GM23248 (cell line): ENCODE measurements at places on chromosomes 6 and 20.

- peak; percentile 84 for DNase-seq
Observed at GRCh38 chr6:12233693-12234571, 56.2 kb upstream of the EDN1 start.

GRCh38 chr6:12709116-12709515 is 7.5 kb upstream of the PHACTR1 start:
- peak; percentile 81 for DNase-seq

DNA sequence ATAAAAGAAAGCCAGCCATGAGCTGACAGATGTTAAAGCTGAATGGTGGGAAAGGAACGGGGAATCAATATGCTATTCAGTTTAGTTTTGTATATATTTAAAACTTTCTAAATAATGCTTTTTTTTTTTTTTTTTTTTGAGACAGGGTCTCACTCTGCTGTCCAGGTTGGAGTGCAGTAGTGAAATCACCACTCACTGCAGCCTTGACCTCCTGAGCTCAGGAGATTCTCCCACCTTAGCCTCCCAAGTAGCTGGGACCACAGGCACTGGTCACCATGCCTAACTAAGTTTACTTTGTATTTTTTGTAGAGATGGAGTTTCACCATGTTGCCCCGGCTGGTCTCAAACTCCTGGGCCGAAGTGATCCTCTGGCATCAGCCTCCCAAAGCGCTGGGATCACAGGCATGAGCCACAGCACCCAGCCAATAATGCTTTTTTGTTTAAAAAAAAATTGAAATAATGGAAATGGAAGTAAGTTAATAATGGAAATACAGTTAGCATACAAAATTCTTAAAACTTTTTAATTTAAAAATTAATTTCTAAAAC is 19.1 kb downstream of the EPB41L2 start:
- no peak for DNase-seq

DNA sequence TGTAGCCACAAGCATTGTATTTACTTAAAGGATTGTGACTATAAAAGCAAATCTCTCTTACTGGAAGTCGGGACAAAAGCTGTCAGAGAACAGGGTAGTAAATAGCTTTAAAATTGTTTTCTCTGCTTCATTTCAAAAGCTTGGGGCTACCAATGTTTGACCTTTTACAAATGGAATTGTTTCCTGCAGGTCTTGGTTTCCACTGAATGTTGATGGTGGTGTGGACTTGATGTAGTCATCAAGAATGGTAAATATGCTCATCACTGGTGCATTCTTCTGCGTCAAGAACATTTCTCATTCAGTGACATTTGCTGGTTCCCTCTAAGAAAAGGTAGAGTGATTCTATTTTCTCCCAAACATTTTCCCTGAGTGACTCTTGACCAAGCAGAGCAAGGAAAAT is 435.4 kb upstream of the KHDRBS2 start:
- no peak for DNase-seq

DNA sequence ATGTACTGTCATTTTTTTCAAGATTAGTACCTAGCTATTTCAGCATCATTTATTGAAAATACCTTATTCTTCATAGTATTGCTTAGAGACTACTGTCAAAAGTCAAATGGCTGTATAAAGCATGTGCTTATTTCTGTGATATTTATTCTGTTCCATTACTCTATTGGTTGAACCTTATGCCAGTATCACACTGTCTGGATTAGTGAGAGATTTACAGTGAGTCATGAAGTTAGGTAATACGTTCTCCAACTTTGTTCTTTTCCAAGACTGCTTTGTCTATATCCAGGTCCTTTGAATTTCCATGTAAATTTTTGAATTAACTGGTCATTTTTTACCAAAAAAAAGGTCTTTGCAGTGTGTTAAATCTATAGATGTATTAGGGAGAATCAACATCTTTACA is 18.6 kb upstream of the RNF217 start:
- DNase-seq, result peak; percentile 15

- DNase-seq, result no peak
Observed at GRCh38 chr6:169024047-169024660, 229.5 kb downstream of the THBS2 start.

DNA sequence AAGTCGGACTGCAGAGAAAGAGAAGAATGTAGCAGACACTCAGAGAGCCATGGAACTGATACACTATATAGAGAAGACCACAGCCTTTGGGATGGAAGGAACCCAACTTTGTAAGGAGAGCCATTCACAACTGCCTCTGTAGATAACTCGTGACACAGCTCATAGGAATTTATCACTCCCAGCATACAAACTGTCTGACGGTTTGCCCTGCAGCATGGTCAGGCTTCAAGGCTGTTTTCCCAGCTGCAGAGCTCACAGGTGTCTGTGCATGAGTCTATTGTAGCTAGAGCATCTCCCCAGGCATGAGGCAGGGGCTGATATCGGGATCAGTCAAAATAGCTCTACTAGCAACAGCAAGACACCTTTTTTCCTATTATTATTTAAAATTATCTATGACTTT is 130.5 kb upstream of the DTNBP1 start:
- peak; percentile 76 for DNase-seq

- DNase-seq, result no peak
Observed at GRCh38 chr20:59253325-59253724, 47.1 kb upstream of the EDN3 start.
